T-helper 2 cell treated with Interferon-gamma antibody and Interleukin-4, amounts not matched to agents 5 μg/mL and 100 μg/mL, for 36 hours (primary cell): ENCODE measurements at places on chromosomes 7 and 10.

- no peak overlapping the region for H3K27ac ChIP-seq
- peaks cover 4% of the 10 kb centered on the region for H3K36me3 ChIP-seq
- H3K4me1 ChIP-seq, result no peaks in the 10 kb centered on the region
- no peak overlapping the region for H3K4me3 ChIP-seq
Measured at GRCh38 chr7:111517549-111517951, 44.7 kb downstream of the IMMP2L start.

DNA sequence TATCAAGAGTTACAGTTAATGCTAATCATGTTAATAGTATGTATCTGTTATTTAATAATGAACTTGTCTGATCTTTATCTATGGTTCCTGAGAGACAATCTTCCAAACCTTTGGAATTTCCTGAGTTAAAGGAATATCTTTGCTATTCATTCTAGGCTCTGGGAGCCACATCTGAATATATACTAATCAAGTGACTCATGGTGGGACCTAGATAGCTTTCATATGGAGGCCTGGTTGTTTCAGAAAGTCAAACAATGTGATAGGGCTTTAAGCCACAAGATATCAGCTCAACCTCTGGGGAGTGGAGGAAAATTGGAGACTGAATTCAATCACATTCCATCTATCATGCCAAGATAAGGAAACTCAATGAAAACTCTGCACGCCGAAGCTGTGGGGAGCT is 746.4 kb downstream of the TNS3 start:
- H3K4me3 ChIP-seq, result no peak overlapping the region
- no peaks in the 10 kb centered on the region for H3K36me3 ChIP-seq
- no peak overlapping the region for H3K27ac ChIP-seq
- no peak for DNase-seq

- no peaks in the 10 kb centered on the region for H3K27me3 ChIP-seq
- H3K4me1 ChIP-seq, result peaks cover 19% of the 10 kb centered on the region
- H3K27ac ChIP-seq, result no peak overlapping the region
- H3K4me3 ChIP-seq, result no peak overlapping the region
- H3K36me3 ChIP-seq, result peaks cover 8% of the 10 kb centered on the region
Measured at GRCh38 chr7:1990001-1990670, 242.6 kb downstream of the MAD1L1 start.

GRCh38 chr7:50266635-50267386 is 37.7 kb upstream of the IKZF1 start:
- peak overlapping the region; percentile 95 for H3K27ac ChIP-seq
- peaks cover 91% of the 10 kb centered on the region for H3K4me1 ChIP-seq
- DNase-seq, result peak; percentile 89
- peaks cover 9% of the 10 kb centered on the region for H3K36me3 ChIP-seq

DNA sequence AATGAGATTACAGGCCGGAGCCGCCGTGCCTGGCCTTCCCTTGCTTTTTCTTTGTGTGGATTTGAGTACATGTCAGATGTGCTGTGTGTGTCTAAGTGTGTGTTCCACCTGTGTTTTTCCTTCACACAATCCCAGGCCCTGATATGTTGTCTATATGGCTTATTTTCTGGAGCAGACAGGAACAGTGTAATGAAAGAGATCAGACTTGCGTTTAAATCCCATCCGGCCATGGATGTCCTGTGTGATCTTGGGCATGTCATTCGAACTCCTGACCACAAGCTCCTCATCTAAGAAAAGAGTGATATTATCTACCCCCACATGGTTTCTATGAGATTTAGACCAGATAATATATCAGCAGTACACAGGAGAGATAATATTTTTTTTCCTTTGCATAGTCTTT is 37.2 kb downstream of the APBB1IP start:
- H3K4me3 ChIP-seq, result peak overlapping the region; percentile 70
- H3K36me3 ChIP-seq, result peaks cover 59% of the 10 kb centered on the region
- peaks cover 74% of the 10 kb centered on the region for H3K4me1 ChIP-seq
- H3K27ac ChIP-seq, result peak overlapping the region; percentile 85
- DNase-seq, result no peak

DNA sequence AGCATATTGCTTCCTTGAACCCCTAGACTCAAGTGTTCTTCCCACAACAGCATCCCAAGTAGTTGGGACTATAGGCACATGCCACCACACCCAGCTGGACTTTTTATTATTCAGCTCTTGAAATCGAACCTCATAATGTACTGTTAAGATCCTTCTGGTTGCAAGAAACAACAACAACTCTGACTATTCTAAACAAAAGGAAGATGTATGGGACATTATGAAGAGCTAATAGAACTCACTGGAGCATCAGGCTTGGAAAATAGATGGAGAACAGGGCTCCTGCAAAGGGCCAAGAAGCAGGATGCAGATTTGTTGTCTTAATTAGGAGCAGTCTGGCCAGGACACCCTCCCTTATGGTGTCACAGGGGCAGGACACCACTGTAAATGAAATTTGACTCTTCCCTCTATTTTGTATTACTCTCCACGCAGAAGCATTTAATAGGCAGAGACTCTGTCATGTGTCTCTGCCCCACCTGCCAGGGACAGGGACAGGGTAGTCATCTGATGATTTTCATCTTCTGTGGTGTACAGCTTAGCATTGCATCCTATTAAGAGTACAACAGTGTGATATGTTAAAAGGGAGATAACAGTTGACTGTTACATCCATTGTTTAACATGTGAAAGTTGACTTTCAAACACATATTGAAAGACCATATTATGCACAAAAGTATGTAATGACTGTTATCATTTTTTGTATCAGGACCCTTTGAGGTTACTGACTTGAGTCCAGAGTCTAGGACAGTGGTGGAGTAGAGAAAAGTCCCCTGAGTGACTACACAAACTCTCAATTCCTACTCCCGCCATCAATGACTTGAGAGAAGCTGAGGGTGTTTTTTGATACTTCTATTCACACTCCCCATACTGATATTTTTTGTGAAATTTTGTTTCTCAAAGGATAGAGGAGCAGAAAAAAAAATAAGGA is 157.3 kb downstream of the LRRC4 start:
- no peak overlapping the region for H3K4me3 ChIP-seq
- H3K27ac ChIP-seq, result no peak overlapping the region
- peaks cover 6% of the 10 kb centered on the region for H3K36me3 ChIP-seq
- H3K27me3 ChIP-seq, result no peaks in the 10 kb centered on the region

GRCh38 chr10:17418249-17418648 is 36.1 kb downstream of the ST8SIA6 start:
- H3K4me3 ChIP-seq, result no peak overlapping the region
- no peak overlapping the region for H3K27ac ChIP-seq
- H3K4me1 ChIP-seq, result peaks cover 15% of the 10 kb centered on the region

- no peak overlapping the region for H3K4me3 ChIP-seq
- H3K27ac ChIP-seq, result no peak overlapping the region
- no peak for DNase-seq
- no peaks in the 10 kb centered on the region for H3K27me3 ChIP-seq
- H3K4me1 ChIP-seq, result no peaks in the 10 kb centered on the region
- H3K36me3 ChIP-seq, result no peaks in the 10 kb centered on the region
Measured at GRCh38 chr7:154770962-154771361, 232.0 kb downstream of the PAXIP1 start.

- H3K36me3 ChIP-seq, result no peaks in the 10 kb centered on the region
- no peak for DNase-seq
- H3K4me1 ChIP-seq, result no peaks in the 10 kb centered on the region
Measured at GRCh38 chr7:157284229-157285014, 52.4 kb upstream of the DNAJB6 start.

GRCh38 chr7:5625938-5626337 is 155.5 kb downstream of the RNF216 start:
- H3K27ac ChIP-seq, result peak overlapping the region; percentile 36
- peaks cover 17% of the 10 kb centered on the region for H3K4me1 ChIP-seq
- H3K27me3 ChIP-seq, result no peaks in the 10 kb centered on the region
- peaks cover 6% of the 10 kb centered on the region for H3K36me3 ChIP-seq
- DNase-seq, result no peak
- no peak overlapping the region for H3K4me3 ChIP-seq
